IPS-NIHi11 (cell line): ENCODE measurements at places on chromosomes 16 and 17.

GRCh38 chr17:10297691-10298090, 75.1 kb downstream of the MYH13 start:
- DNase-seq = no peak

DNA sequence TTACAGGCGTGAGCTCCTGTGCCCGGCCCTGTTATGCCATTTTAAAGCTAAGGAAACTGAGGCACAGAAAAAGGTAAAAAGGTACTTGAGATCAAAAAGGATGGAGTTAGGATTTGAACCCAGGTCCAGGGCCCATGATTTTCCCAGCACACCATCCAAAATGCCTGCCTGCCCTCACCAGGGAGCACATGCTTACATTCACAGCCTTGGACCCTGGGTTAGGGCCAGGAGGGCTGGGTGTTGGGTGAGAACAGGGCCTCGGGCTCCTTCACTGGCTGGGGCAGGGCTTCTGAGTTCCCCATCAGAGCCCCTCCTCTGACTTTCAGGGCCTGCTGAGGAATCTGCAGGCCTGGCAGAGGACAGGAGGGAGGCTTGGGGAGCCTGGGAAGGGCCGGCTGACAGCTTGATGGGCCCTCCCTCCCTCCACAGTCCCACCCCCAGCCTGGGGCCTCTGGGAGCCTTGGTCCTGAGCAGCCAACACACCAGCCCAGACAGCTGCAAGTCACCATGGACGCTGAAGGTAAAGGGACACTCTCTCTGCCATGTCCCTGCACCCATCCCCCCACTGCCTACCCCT, at the start of gene QPRT:
TSS of gene QPRT (plus strand) at position 490 of the 577 bp plus-strand sequence. CDS start at position 508, 18 bp downstream.
- peak; percentile 89 for DNase-seq

GRCh38 chr17:20944014-20944865, 98.6 kb downstream of the USP22 start:
- DNase-seq = peak; percentile 42

DNA sequence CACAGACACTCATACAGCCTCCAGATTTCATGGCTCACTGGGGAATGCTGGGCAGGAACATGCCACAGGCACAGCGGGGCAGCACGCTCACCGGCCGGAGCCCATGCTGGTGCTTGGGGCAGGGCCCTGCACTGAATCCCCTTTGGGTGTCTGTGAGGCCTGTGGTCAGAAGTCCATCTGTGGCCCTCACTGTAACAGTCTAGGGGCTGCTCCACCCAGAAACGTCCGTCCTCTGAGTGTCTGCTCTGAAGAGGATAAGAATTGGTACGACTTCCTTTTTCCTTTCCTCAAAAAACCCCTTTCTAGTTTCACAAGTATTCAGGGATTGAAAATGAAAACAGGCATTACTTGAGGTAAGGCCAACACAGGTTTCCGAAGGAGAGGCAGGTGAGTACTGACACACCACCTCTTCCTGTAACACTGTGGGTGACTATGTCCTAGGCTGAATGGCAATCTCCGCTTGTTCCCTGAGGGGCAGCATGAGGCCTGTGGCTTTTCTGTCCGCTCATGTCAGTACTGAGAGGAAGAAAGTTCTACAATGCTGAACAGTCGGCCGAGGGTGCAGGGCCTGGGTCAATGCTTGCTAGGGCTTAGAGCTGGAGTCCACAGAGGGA, 42.5 kb downstream of the TMEM11 start:
- DNase-seq = no peak

GRCh38 chr17:45383003-45383402, 49.7 kb downstream of the ARHGAP27 start:
- DNase-seq = no peak

DNA sequence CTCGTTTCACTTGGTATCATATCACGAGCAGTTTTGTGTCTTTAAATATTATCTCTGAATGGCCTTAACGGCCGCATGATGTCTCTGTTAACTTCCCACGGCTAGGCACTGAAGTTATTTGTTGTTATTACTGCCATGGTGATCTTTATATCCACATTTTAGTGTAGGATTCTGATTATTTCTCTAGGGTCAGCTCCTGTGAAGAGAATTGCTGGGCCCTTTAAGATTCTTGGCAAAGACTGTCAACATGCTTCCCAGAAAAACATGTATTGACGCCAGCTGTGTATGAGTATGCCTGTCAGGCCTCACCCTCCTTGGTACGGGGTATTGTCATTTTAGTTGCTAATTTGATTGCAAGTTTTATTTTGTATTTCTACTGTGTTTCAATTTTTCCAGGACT, 263.5 kb downstream of the SNX29 start:
- no peak for DNase-seq

DNA sequence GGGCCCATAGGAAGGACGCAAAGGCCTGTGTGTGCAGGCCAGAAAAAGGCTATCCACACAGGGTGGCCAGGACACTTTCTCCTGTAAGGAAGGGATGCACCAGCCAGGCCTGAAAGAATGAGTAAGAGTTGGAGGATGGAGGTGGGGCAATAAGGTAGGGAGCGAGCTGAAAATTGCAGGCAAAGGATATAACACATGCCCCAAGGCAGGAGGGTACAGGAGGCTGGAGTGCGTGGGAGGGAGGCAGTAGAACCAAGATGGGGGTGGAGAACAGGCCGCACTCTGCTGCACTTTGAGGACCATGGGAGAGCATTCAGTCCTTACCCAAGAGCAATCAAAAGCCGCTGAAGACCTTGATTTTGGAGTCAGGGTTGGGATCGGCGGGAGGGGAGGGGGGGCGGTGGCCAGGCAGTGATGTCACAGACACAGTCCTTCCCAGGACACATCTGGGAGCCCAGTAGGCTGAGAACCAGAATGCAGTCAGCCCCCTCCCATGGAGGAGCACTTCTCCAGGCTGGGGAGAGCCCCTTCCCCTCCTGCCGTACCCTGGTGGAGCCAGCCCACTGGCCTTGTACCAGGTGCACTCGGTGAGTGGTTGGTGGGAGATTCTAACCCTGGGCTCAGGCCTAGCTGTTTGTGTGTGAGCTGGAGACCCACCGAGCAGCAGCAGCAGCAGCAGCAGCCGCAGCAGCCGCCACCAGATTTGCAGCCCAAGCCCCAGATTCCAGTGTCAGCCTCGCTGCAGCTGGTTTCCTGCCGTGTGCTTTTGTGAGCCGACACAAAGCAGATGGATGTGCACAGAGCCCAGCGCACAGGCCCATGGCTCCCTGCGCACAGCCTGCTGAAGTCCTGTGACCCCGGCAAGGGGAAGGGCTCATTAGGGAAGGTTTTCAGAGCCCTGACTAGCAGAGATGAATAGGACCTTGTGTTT, 17.5 kb downstream of the ANKRD40 start:
- DNase-seq = peak; percentile 43

DNA sequence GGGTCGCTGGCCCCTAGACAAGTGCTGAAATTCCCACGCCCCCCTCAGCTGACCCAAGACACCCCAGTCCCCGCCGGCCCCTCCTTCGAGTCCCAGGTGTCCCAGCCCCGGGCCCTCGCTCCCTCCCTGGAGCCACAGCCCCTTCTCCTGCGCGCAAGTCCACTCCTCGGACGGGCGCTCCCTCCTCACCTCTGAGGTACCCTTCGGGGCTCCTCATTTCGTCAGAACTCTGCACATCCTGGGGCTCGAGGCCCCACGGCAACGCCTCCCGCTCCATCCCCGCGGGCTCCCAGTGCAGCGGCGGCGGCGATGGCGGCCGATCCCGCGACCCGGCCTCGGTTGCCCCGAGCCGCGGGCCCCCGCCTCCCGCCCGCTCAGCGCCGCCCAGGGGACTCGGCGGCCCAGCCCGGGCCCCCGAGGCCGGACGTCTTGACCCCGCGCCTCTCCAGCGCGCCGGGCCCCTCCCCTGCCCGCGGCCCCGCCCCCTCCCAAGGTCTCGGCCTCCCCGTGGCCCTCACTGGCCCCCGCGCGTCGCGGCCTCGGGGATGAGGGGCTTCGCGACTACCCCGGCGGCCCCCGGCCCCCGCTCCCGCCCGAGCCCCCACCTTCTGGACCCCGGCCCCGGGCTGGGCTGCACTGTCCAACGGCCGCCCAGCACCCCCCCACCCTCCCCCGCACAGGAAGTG, at the start of gene ZNF768:
TSS of gene ZNF768 (minus strand) at position 430 of the 686 bp plus-strand sequence. CDS start at position 277, 153 bp downstream.
- DNase-seq = peak; percentile 88

GRCh38 chr17:29574732-29575510, 6.4 kb downstream of the TP53I13 start:
- no peak for DNase-seq

- peak; percentile 57 for DNase-seq
Measured at GRCh38 chr16:75764154-75764768, 38.0 kb upstream of the CPHXL start.

GRCh38 chr17:55830699-55831471, 80.0 kb downstream of the PCTP start:
- no peak for DNase-seq

DNA sequence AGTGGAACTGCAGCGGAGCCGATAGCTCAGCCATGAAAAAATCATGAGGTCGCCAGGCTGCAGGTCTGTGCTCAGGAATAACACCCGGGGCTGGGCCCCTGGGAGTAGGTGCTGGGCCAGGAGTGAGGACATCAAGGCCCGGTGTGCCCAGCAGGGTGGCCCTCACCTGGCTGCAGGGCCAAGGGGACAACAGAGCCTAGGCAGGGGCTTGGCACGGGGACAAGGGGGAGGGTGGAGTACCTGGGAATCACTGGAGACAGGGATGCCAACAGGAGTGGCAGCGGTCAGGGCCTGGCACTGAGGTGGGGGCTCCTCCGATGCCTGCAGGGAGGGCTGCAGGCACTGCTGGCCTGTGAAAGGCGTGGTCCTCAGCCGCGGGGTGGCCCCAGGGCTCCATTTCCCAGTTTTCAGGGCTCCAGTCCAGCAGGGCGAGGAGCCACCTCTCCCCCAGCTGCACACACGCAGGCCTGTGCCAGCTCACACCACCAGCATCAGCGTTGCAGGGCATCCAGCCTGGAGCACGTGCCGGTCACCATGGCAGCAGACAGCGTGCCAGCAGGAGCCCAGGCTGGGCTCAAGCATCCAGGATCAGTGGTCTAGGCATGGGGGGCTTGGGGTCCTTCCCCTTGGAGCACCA, 4.7 kb upstream of the FSCN2 start:
- no peak for DNase-seq

DNA sequence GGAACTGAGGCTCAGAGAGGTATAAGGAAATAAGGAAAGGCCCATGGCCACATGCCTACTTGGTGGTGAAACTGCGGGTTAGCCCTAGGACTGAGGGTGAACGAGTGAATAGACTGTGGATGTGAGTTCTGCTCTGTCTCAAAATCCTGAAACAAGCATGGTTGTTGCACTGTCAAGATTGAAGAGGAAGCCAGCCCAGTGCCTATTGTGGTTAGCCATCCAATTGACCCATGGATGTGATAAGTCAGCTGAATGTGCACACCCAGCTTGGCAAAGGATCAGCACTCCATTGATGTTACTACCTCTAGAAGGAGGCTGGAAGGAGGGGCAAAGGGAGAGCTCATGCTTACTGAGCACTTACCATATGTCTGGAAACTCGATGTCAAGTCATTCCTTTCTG, 4.5 kb downstream of the TMEM114 start:
- no peak for DNase-seq

DNA sequence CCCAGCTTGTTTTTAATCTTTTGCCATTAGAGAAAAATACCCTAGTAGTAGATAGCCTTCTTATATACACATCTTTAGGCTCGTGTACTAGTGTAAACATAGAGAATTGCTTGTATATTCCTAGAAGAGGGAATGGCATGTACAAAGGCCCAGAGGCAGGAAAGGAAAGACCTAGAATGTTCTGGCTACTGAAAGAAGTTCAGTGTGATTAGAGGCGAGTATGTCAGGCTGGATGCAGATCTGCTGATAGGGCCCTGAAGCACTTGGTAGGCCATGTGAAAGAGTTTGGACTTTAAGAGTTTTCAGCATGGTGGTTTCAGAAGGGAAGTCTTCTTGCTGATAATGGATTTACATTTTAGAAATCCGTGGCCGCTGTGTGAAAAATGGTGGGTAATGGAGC, 17.4 kb downstream of the CTCF start:
- no peak for DNase-seq

DNA sequence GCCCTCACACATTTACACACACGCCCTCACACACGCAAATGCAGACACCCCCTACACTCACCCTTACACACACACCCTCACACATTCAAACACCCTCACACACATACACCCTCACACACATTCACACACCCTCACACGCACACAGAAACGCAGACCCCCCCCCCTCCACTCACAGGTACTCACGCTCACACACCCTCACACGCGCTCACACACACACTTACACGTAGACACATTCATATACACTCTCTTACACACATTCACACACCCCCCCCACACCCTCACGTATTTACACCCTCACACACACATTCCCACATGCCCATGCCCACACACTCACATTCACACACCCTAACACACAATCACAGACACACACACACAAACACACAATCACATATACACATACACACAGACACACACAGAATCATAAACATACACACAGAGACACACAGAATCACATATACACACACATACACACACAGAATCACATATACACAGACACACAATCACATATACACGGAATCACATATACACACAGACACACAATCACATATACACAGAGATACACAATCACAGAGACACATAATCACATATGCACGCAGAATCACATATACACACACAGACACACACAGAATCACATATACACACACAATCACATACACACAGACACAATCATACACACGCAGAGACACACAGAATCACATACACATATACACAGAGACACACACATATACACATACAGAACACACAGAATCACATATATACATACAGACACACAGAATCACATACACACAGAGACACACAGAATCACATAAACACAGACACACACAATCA, 250.1 kb upstream of the RPL38 start:
- DNase-seq = no peak

DNA sequence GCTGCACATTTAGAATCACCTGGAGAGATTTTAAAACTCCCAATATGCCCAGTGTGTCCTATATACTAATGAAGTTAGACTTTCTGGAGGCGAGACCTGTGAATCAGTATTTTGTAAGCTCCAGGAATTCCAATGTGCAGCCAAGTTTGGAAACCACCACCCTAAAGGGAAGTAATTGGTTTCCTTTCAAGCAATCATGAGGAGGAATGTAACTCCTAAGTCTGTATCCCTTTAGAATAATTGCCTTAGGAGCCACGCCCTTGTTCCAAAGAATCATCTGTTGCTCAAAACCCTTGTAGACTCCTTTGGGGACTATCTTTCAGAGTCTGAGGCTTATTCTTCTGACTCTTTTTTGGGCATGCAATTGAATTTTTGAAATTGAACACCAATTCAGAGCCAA, 84.4 kb downstream of the DNAH9 start:
- no peak for DNase-seq

DNA sequence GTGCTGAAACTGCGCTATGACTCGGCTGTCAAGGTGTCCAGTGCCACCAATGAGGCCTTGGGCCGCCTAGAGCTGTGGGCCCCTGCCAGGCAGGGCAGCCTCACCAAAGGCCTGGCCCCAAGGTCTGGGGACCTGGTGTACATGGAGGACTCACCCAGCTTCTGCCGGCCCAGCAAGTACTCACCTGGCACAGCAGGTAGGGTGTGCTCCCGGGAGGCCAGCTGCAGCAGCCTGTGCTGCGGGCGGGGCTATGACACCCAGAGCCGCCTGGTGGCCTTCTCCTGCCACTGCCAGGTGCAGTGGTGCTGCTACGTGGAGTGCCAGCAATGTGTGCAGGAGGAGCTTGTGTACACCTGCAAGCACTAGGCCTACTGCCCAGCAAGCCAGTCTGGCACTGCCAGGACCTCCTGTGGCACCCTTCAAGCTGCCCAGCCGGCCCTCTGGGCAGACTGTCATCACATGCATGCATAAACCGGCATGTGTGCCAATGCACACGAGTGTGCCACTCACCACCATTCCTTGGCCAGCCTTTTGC, 25.0 kb downstream of the WNT9B start:
- DNase-seq = peak; percentile 82
